ENCODE measurements at places on chromosomes 3 and 15.
A peak's percentile ranks its signal among the peaks of the same experiment; 100 is the strongest.

DNA sequence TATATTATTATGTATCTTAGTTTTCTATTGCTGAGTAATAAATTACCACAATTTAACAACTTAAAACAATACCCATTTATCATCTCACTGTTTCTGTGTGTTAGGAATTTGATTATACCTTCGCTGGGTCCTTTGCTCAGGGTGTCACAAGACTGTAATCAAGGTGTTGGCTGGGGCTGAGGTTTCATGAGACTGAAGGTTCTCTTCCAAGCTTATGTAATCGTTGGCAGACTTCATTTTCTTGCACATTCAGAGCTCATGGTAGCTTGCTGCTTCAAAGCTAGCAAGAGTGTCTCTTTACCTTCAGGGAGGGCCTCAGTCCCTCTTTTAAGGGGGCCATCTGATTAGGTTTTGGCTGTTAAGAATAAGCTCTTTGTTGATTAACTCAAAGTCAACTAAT is 293.1 kb downstream of the POLQ start:
- DNase-seq = no peak

DNA sequence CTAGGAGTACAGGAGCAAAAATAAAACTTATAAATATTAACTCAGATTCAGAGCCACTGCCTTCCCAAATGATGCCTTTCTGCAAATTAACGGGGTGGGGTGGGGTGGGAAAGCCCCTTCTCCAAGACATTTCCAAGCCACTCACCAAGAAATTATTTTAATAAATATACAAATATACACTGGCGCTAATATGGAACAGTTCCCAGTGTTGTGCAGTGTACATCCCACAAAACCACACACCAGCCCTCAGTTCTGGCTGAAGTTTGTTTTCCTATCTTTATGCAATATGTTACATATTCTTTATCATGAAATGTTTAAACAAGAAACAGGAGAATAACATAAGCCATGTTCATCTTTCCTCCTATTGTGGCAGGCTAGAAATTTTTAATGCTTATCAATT is 53.0 kb upstream of the GYG1 start:
- peak; percentile 51 for DNase-seq

DNA sequence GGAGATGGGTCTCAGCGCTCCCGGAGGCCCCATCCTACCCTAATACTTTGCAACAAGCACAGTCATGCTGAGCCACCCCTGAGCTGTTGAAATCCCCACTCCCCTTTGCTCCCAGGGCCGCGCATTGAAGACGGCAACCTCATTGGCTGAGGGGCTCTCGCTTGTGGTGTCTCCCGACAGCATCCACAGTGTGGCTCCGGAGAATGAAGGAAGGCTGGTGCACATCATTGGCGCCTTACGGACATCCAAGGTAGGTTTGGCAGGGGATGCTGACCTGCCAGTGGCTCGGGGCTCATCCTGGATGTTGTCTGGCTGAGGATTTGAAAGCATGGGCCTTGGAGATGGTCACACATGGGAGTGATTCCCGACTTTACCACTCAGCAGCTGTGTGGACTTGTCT is 5.9 kb downstream of the TMEM43 start:
- no peak for DNase-seq

- DNase-seq = peak; percentile 38
Observed at GRCh38 chr3:46538803-46539442, 27.2 kb downstream of the LRRC2 start.

GRCh38 chr3:112746675-112747280 is 99.9 kb downstream of the CD200R1L start:
- peak; percentile 79 for DNase-seq

GRCh38 chr3:11238880-11239279 is 33.3 kb upstream of the ATG7 start:
- peak; percentile 94 for DNase-seq

- DNase-seq = no peak
Observed at GRCh38 chr3:172014145-172014544, 25.2 kb upstream of the FNDC3B start.

DNA sequence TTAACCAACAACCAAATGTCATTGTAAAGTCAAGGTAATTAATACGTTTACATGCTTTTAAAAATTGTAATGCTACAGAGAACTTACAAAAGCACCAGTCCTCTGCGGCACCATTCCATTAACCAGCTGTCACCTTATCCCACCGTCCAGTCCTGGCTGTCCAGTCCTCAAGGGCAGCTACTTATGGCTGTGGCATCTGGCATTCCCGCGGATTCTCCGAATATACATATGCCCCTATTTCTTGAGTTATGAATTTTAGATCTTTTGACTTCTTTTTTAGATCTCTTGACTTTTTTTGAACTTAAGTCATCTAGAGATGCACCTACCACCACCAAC is 382 bp upstream of the POMGNT2 start:
- DNase-seq = no peak

DNA sequence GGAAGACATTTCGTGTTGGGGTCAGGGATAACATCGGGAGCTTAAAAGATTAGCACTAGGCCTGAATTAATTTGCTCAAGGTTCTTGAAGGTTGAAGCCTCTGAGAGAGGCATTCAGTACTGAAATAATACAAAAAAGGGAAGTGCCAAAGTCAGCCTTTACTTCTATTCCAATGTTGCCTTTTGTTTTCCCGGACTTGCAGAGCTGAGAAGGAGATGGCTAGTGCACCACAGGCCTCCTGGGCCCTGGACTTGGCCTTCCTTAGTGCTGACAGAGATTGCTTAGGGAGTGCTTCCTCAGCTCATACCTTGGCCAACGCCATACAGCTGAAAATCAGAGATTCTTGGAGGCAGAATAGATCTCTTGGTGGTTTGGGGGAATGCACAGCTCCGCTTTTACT is 333.6 kb upstream of the TBL1XR1 start:
- no peak for DNase-seq

DNA sequence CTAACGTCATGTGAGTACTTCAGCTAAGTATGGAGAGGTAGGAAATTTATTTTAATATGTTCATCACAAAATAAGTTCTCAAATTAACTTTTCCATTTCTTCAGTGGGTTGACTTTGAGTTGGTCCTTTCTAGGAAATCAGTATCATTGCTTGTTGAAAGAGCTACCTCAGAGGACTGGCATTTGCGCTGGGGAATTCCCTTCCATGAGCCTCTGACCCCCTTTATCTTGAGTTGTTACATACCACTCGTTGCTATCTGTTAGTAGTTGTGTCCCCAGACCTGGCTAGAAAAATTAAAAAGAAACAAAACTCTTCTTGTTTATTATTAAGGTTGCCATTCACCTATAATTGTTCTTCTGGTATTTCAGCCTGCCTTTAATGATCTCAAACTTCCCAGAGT is 96.8 kb upstream of the ROBO2 start:
- DNase-seq = peak; percentile 78

- DNase-seq = no peak
Observed at GRCh38 chr3:53180305-53181023, 19.5 kb downstream of the PRKCD start.

GRCh38 chr15:34655326-34655725 is 71.9 kb upstream of the GOLGA8B start:
- DNase-seq = no peak

- DNase-seq = no peak
Observed at GRCh38 chr3:128935922-128936321, 56.5 kb downstream of the ACAD9 start.

DNA sequence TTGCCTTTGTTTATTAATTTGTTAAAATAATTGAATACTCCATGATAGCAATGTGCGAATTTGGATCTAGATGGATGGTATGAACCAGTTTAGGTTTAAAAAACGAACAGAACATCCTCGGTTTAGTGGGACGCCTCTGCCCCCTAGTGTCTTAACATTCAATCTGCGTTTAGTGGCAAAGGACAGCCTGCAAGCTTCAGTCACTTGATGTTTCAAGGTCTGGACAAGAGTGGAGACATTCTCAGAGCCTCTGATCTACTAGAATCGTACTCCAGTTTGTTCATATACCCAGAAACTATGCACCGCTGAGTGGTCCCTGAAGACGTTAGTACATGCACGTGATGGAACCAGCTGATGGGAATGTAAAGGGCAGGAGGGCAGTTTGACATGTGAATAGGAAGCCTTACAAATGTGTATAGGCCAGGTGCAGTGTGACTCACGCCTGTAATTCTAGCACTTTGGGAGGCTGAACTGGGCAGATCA is 17.8 kb upstream of the ATP13A4 start:
- peak; percentile 84 for DNase-seq

GRCh38 chr3:163561151-163561550 is 1517.1 kb downstream of the SI start:
- no peak for DNase-seq

GRCh38 chr15:53116169-53116568 is 326.0 kb upstream of the ONECUT1 start:
- DNase-seq = no peak

GRCh38 chr3:53166781-53167291 is 5.8 kb downstream of the PRKCD start:
- DNase-seq = peak; percentile 75

GRCh38 chr15:93413745-93414144 is 324.7 kb upstream of the RGMA start:
- no peak for DNase-seq

- DNase-seq = peak; percentile 86
Observed at GRCh38 chr15:68154923-68155559, 50.1 kb downstream of the CALML4 start.

- no peak for DNase-seq
Observed at GRCh38 chr3:46465196-46465520, 453 bp upstream of the LTF start.

DNA sequence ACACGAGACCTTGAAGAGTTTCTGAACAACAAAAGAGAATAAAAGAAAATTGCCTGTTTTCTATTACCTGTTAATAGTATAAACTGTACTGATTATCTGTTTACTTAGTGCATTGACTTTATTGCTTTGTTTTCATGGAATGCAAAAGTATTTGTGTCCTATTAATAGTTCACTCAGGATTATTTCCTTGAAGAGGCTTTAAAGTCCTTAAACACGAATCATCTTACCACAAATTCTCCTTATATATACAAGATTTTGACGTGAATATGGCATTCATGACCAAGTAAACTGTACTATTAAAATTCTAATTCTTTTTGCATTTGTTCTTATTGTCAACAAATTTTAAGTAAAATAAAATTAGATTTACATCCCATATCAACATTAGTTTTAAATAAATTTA is 513.0 kb downstream of the NTRK3 start:
- no peak for DNase-seq

GRCh38 chr3:50266017-50266416 is 2.9 kb upstream of the SEMA3B start:
- DNase-seq = no peak

GRCh38 chr15:79357566-79357965 is 46.7 kb downstream of the TMED3 start:
- DNase-seq = no peak

- DNase-seq = no peak
Observed at GRCh38 chr3:67106874-67107273, 108.8 kb downstream of the KBTBD8 start.
